ENCODE measurements at places on chromosomes 12 and 14.

- DNase-seq = no peak
Measured at GRCh38 chr12:79451365-79451764, 239.4 kb downstream of the PAWR start.

DNA sequence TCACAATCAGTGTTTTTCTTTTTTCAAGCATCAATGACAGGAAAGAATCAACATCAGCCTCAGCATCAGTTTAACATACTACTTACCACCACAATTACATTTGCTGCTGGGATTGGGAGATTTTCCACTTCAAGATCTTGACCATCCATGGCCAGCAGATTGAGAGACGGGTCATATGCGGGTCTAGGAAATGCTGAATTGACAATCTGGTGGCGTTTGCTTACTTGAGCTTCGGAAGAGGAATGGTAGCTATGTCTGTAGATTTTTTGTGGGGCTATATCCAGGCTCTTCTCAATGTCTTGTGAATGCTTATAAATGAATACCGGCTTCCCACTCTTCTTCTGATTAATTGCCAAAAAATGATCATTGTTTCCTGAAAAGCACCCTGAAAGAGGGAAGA, 27.9 kb downstream of the PTPRR start:
- DNase-seq = no peak

DNA sequence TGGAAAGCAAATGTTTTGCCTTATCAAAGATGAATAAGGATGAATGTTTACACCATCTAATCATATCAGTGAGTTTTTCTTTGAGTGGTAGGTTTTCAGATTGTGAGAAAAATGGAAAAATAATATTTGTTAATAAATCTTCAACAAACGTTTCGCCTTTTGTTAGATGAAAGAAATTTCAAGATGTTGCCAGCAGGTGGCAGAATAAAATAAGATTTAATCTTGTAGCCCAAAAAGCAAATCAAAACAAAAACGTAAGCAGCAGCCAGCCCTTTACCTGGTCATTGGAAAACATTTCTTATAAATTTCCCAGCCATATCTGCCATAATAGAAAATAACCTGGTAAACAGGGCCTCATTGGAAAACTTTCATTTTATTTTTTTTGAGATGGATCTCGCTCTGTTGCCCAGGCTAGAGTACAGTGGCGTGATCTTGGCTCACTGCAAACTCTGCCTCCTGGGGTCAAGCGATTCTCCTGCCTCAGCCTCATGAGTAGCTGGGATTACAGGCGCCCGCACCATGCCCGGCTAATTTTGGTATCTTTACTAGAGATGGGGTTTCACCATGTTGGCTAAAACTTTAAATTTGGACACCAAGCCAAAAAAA, 15.4 kb upstream of the TMEM120B start:
- DNase-seq = no peak

DNA sequence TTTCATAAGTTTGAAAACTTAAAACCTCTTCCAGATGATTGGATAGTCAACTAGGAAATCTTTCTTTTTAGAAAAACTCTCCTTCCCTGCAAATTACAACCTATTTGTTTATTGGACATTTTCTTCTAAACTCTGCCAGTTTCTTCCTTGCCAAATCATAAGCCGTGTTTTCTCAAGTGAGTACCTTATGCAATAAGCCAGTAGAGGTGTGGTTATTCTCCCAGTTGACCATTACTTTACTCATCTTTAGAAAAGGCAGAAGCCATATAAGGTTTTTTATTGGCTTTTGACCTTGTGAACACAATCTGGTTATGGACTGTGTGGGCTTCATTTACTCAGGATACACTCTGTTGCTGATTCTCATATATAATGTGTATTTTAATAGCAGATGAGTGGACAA, 14.6 kb downstream of the ACTR6 start:
- DNase-seq = no peak

GRCh38 chr14:59093902-59094301, 94.6 kb upstream of the DAAM1 start:
- no peak for DNase-seq

- no peak for DNase-seq
Measured at GRCh38 chr14:50212726-50213125, 18.7 kb downstream of the SOS2 start.

GRCh38 chr12:94762259-94762942, 112.0 kb upstream of the TMCC3 start:
- no peak for DNase-seq

GRCh38 chr12:94777936-94778335, 127.6 kb upstream of the TMCC3 start:
- DNase-seq = no peak

DNA sequence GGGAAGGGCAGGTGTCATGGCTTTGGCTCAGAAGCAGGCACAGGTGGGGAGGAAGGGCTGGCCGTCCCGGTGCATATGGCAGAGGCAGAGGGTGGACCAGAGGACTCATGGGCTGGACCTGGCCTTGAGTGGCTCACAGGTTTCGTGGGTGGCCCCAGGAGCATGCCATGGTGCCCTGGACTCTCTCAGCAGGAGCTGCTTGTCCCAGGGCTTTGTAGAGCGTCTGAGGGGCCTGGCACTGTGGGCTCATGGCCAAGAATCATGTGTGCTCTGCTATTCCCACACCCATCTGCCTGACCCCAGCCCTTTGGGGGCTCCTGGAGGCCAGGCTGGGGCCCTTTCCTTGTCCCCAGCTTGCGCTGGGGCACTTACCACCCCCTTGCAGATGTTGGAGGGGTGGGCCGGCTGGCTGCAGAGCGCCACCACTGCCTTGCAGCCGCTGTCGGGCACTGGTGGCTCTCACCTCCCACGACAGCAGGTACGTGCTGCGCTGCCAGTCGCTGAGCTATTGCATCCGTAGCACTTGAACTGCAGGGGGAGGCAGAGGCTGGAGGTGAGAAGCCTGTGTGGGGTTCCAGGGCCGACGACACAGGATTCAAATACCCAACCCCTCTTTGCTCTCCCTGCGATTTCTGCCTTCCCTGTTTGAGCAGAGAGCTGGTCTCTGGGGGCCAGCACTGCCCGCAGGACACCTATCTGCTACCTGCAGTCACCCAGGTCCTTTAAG, 187.4 kb upstream of the PRMT8 start:
- DNase-seq = no peak

GRCh38 chr12:106736051-106736957, 38.2 kb upstream of the RIC8B start:
- DNase-seq = no peak

DNA sequence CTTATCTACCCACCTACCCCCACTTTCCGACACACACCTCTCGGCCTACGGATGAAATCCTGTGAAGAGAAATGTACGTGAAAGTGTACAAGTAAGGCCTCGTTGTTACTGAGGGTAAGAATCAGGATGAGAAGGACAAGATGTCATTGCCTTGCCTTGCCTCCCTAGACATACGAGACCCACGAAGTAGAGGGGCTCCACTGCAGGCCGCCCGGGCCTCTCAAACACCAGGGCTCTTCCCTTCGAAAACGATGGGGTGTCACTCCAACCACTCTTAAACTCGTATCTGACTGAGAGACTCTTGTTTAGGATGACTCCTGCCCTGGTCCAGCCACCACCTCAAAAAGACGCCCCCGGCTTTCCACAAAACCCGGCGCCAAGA, 498 bp downstream of the RACGAP1 start:
- no peak for DNase-seq

- DNase-seq = no peak
Measured at GRCh38 chr12:114414031-114414865, 8.3 kb upstream of the TBX5 start.

DNA sequence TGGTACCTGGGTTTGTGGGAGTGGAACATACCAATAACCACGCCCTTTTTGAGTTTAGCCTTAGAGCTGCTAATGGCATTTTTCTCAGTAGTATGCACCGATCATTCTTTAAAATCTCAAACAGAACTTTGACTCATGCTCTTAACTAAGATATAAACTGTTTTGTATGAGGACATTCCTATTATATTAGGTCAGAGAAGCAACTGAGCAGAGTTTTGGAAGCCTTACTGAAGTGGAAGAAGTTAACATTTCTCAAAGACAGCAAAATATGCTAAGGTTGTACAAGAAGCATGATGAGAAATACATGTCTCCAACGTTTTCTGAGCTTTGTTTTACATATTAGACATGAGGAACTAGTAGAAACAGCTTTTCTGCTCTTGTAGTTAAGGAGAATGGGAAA, 819.2 kb downstream of the FSCB start:
- DNase-seq = no peak

DNA sequence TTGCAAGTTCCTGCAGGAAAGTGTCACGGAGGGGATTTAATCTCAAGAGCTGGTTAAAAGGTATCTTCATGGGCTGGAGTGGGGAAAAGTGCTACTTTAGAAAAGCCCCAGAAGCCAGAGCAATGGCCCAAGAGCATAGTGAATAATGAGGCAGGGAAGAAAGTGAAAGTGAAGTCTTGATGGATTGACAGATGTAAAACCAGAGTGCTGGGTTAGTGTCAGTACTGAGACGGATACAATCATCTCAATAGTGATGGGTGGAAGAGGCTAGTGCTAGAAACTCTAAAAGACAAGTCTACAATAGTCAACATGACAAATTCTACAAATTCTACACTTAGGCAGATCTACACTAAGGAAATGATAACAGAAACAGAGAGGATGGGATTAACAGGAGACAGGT, 68.1 kb downstream of the CIT start:
- DNase-seq = no peak

- DNase-seq = peak; percentile 64
Measured at GRCh38 chr14:104438166-104438887, 141.2 kb upstream of the C14orf180 start.

DNA sequence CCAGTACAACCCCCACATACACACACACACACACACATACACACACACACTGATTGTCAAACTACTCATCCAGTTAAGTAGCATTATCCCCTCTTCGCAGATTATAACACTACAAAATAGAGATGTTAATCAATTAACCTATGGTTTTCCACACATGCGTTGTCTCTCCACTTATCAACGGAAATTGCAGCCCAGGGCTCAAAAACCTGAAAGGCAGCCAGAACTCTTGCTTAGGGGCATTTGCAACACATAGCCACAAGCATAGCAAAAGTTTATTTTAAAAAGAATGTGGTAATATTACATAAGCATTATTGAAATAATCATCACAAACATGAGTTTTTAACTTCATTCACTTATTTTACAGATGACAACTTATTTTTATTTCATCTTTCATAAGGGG, 265.8 kb downstream of the SLC16A7 start:
- no peak for DNase-seq

DNA sequence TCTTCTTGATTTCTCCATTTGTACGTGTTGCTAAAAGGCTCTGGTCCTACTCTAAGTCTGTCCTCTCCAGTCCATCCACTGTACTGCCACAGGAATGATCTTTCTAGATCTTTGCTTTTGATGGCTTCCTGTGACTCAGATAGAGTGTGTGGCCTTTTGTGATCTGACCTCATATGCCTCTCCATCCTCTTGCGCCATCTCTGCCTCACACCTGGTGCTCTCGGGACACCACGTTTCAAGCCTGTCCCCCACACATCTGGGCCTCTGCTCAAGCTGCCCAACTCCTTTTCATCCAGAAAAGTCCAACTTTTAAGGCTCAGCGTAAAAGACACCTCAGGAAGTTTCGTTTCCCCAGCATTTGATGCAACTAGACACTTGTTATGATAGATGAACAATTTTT, 39.0 kb downstream of the DCAF4 start:
- DNase-seq = no peak

DNA sequence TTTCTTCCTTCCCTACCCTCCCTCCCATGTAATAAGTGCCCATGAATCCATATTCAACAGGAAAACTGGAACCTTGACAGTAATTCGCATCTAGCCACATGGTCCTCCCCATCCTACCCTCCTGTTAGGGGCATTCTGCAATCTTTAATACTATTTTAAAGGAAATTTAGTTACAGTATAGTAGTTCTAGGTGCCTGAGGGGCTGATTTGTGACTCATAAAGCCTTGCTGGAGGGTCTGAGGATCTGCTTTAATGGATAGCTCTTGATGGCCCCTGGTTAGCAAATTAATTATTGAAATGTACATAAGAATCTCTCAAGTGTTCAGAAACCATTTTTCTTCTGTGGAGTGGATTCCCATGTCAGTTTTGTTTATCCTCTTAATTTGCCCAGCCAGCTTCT, 54.1 kb downstream of the ESRRB start:
- DNase-seq = no peak

GRCh38 chr12:14833952-14834351, 9.4 kb downstream of the ART4 start:
- DNase-seq = no peak

DNA sequence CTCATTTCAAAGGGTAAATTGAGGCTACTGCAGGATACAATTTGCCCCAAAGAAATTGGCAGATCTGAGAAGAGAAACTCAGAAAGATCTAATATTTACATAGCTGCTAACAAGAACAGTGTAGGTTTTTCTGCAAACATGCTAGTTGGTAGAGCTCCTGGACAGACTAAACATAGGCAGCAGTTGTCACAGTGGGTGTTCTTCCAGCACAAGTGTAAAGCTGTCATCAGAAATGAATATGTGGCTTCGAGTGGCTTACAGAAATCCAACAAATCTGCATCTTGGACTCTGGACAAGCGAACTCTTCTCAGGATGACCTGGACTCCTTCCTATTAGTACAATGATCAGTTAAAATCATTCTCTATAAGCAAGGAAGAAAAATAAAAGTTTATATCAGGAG, 5.9 kb downstream of the CBX5 start:
- DNase-seq = no peak

All from vagina (tissue), 2 donors.